ENCODE measurements at places on chromosomes 11 and 22.

DNA sequence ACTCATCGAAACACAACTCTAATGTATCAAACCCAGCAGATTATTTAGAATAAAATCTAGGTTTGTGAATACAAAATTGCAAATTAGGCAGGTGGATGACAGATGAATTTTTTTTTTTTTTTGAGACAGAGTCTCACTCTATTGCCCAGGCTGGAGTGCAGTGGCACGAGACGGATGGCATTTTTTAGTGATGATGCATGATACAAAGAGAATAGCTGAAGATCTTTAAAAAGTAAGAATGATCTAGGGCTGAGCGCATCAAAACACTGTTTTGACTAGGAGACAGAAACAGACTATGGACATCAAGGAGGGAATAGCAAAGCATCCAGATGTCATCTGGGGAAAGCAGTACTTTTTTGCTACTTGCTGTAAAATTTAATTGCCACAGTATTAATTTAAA is 63.8 kb downstream of the IMMP1L start:
- DNase-seq = no peak

- no peak for DNase-seq
Observed at GRCh38 chr11:46604796-46605195, 11.0 kb upstream of the AMBRA1 start.

GRCh38 chr11:113651023-113651422 is 55.1 kb downstream of the TMPRSS5 start:
- DNase-seq = no peak

DNA sequence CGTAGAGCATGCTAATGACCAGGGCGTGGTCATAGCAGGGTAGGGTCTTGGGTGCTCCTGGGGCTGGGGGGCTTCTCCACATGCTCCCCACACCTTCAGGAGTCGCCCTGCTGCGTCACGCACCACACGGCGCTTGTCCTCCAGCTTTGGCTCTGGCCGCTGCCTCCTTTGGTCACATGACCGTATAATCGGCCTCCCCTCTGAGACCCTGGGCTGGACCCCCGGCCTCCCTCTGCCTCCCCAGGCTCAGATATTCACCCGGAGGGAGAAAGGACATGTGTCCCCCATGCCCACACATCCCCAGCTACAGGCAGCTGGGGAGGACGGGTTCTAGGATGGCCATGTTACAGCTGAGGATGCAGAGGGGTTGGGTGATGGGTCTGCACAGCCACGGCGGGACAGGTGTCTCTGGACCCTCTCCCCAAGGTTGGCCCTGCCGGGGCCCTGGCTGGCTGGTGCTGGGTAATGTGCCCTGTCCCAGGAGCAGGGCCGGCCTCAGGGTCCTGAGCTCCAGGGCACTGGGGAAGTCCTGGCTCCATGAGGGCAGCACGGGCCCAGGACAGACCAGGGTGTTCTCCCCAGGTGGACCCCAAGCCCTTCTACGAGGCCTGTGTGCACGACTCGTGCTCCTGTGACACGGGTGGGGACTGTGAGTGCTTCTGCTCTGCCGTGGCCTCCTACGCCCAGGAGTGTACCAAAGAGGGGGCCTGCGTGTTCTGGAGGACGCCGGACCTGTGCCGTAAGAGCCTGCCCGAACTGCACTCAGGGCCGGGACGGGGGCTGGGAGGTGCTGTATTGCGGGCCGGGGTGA is 14.5 kb downstream of the MUC2 start:
- DNase-seq = no peak

DNA sequence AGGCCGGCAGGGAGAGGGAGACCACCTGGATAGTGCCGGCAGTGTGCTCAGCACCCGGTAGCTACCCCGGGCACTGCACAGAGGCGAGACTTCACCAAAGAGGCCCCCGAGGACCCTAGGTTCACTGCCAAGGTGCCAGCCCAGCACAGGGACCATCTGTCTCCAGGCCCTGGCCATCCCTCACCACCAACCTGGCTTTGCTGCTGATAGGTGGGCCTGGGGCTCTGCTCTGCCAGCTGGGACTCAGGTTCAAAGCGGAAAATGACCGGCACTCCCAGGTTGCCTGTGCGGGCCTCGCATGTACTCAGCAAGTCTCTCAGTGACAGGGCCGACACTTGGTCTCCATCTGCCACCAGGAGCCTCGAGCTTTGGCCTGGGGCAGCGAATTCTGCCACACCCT is 812.2 kb downstream of the BRD1 start:
- DNase-seq = no peak

DNA sequence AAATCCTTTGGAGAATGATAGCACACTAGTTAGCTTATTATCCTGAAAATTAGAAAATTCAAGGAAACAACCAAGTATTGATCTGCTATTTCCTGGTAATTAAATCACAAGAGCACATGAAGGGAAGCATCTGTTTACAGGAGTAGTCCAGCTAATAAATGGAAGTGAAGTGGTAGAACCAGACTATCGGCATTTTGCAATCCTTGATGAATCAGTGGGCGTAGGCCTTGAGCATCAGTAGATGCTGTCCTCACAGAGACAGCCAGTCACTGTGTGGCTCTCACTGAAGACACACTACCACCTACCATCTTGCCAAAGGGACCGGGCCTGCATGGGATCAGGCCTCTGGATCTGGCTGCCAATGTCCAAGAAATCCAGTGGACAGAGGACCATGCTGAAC is 69.8 kb downstream of the FBLN1 start:
- DNase-seq = no peak

Measured in SHP77 treated with DMSO at 0.1 percent for 48 hours (cell line).